ENCODE measurements at places on chromosomes 11 and 22. TPM values are rescaled to one million over a fixed set of nuclear protein-coding genes. Genes with fewer than 3 reads are reported as not detected.

- DNase-seq: no peak
These were observed 6.9 kb upstream of the RAD9A start for GRCh38 chr11:67384851-67385366.

GRCh38 chr11:102971766-102972165 lies 16.2 kb upstream of the MMP13 start:
- no peak for DNase-seq

DNA sequence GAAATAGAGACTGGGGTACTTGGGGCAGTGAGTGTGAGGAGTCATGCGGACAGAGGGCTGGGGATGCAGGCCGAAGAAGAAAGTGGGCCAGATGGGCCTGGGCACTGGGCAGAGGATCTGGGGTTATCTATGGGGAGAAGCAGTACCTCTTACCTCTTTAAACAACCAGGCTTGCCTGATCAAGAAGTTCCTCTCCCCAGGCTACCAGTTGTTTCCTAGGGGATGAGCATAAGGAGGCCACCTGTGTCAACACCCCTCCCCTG lies 98.4 kb upstream of the PITPNB start:
- no peak for DNase-seq

GRCh38 chr22:50432131-50432876 lies 42.5 kb downstream of the SBF1 start:
- no peak for DNase-seq

DNA sequence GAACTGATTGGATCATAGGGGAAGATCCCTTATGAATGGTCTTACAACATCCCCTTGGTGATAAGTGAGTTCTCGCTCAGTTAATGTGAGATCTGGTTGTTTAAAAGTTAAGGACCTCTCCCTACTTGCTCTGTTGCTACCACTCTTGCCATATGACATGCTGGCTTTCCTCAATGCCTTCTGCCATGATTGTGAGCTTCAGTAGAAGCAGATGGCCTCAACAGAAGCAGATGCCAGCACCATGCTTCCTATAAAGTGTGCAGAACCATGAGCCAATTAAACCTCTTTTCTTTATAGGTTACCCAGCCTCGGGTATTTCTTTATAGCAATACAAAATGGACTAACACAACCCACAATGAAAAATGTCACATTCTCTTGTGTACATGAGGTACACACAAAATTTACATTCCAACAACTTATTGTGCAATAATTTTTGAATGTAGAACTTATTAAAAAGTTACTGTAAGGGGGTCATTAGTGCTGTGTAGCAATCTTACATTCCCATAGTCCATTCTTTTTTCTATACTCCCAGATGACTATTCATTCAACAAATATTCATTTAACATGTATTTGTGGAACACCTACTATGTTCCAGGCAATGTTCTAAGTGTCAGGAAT lies 10.3 kb downstream of the CYP2R1 start:
- DNase-seq: no peak

Gene OR51I2
- total RNA-seq: not detected

Gene HBG2
- not detected for total RNA-seq
